ENCODE measurements at places on chromosomes 13 and 19.

DNA sequence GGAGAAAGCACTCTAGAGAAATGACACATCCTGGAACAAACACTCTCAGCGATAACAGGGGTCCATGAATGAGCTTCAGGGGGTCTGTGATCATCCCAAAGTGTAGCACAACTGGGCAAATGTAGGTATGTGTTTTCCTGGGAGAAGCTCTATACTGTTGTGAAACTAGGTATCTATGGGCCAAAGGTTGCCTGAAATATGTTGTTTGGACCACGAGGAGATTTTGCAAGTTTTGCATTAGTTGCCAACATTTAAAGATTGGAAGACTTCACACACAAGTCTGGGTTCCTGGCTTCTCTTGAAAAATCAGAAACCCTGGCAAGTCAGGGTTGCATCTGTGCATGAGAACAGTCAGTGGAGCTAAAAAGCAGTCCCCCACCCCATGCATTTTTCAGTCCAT lies 26.7 kb upstream of the POU2F2 start:
- no peak for DNase-seq

DNA sequence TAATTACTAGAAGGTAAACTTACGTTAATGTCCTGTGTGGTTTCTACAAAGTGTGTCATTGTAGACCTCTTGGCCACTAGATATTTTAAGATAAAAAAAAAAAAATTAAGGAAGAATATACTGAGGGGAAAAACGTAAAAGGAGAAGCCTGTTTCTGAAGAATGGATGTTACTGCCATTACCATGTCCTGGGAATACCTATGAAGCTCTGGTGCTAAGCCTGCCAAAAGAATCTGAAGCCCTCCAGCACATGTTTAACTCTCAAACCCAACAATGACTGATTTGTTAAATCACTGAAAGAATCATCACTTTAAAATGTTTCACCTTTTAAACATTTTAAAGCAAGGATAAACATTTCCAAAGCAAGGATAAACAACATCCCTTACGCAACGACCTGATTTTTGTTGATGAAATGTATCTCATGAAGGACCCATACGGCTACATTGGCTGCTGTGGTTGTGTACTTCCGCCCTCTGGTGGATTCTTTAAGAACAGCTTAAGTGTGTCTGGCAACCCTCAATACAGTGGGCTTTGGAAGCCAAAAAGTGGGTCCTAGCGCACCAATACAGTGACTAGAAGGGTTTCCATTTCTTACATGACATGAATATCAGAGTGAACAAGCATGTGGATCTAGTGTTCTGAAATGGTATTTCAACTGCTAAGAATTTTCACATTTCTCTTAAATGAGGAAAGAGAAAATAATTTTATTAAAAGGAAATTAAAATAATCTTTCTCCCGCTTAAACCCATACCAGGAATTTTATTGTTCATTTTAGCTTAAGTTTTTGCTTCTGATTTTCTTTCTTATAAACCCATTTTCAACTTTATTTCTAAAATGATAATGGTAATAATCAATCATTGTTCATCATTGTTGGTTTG lies 74.5 kb upstream of the RAP2A start:
- peak; percentile 72 for DNase-seq

- DNase-seq: peak; percentile 88
Measured at GRCh38 chr13:110023729-110024644, 237.6 kb upstream of the IRS2 start.

GRCh38 chr19:39166571-39167391 lies 30.0 kb upstream of the NCCRP1 start:
- peak; percentile 33 for DNase-seq

DNA sequence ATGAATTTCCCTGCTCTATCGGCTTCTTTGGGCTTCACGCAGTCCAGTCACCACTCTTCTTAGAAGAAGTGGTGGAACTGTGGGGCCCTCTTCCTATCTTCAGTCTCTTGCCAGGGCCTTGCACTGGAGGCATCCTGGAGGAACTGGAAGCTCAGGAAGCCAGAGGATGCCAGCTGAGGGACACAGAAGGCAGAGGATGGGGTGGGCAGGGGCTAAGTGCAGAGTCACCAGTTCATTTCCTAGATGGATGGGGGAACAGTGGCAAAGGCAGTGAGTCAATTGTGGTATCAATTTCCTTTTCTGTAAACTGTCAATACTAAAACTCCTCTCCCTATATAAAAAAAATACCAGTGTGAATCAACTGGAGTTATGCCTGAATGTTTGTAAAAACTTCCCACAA lies 419.7 kb downstream of the KLF12 start:
- DNase-seq: no peak

GRCh38 chr19:1468274-1468820 lies 10.7 kb downstream of the C19orf25 start:
- no peak for DNase-seq

GRCh38 chr13:25493931-25494640 lies 122.3 kb downstream of the ATP8A2 start:
- peak; percentile 63 for DNase-seq

GRCh38 chr13:59464926-59465325 lies 698.8 kb downstream of the DIAPH3 start:
- DNase-seq: no peak

GRCh38 chr19:15297416-15298224 lies 34.7 kb downstream of the BRD4 start:
- no peak for DNase-seq

GRCh38 chr19:55654868-55655647 lies at the start of gene U2AF2:
Gene U2AF2, plus strand, starts transcription at chr19:55655035. Its CDS starts 70 bp downstream, at chr19:55655105.
- peak; percentile 94 for DNase-seq

- DNase-seq: peak; percentile 29
Measured at GRCh38 chr19:42634409-42635232, 39.9 kb upstream of the CEACAM8 start.

DNA sequence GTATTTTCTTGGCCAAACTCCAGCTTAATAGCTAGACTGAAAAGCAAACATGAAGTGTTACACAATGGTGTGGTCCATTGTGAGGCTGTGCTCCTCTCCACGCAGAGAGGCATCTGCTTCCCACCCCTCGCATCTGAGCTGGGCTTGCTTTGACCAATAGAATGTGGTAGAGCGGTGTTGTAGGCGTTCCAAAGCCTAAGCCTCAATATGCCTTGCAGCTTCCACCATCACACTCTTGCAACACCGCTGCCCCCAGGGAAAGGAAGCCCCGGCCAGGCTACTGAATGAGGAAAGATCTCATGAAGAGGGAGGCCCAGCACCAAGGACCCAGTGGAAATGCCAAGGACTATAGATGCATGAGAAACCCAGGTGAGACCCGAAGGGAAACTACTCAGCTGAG lies 9.4 kb downstream of the FLT1 start:
- DNase-seq: no peak

DNA sequence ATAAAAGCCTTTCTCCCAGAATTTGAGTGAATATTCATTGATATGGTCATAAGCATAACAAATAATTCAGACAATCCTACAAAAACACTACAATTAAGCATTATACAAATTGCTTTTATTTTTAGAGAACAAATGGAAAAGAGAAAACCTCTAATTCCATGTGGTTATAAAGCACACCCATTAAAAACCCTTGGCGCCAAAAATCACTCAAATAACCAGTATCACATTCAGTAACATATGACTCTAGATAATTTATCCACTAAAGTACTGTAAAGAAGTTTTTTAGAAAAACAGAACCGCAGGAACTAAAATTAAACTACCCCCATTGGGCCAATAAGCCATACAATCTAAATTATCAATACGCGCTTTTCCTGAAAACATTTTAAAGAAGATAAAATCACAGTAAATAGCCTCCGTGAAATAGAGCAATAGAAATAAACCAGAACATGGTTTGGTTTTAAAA lies 569 bp downstream of the LCP1 start:
- DNase-seq: no peak

GRCh38 chr19:18131841-18132596 lies 20.9 kb upstream of the PIK3R2 start:
- peak; percentile 79 for DNase-seq

DNA sequence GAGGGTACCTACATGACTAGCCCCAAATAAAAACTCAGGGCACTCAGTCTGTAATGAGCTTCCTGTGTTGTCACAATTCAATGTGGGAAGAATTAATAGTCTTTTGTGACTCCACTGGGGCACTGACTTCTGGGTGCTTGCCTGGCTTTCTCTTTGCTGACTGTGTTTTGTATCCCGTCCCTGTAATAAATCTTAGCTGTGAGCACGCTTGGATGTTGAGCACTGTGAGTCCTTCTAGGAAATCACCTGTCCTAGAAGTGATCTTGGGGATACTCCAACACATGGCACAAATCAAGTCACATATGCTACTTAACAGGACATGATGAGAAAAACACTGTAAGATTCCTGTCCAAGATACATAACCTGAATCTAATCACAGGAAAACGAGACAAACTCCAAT lies 83.0 kb downstream of the USP12 start:
- no peak for DNase-seq

DNA sequence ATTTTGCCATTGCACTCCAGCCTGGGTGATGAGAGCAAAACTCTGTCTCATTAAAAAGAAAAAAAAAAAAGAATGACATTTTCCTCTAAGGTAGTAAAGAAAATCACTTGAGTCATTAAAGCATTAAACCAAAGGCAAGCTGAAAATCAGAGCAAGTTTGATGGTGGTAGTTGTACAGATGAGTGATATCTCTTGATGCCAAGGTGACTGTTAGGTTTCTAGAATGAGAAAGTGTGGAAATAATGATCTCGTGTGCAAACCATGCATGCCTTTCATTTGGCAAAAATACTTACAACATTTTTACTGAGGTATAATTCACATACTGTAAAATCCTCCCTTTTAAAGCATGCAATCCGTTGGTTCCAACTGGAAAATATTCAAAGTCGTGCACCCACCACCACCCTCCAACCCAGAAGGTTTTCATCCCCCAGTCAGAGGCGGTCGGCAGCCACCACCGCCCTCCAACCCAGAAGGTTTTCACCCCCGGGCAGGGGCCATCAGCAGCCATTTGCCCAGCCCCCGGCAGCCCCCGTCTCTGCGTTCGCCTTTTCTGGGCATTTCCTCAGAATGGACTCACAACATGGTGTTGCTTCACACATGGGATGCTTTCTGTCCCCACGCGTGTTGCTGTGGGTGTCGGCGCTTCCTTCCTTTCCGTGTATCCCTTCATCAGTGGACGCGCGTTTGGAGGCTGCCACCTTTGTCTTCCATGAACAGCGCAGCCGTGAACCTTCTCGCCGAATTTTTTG lies 90.2 kb downstream of the ATP11A start:
- DNase-seq: no peak

DNA sequence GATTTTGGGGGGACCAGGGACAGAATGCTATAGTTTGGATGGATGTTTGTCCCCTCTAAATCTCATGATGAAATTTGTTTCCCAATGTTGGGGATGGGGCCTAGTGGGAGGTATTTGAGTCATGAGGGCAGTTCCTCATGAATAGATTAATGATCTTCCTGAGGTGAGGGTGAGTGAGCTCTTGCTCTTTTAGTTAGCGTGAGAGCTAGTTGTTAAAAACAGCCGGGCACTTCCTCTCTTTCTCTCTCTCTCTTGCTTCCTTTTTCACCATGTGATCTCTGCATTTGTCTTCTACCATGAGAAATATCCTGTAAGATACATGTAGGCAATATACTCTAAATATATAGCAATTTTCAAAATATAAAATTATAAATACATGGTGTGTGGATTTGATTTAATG lies 290.8 kb upstream of the PCDH9 start:
- DNase-seq: no peak

- DNase-seq: no peak
Measured at GRCh38 chr19:20079476-20079875, 1.7 kb downstream of the ZNF90 start.

- DNase-seq: no peak
Measured at GRCh38 chr19:7867092-7867844, 6.9 kb downstream of the PRR36 start.

GRCh38 chr19:11263726-11264125 lies 1.4 kb upstream of the DOCK6 start:
- DNase-seq: no peak

DNA sequence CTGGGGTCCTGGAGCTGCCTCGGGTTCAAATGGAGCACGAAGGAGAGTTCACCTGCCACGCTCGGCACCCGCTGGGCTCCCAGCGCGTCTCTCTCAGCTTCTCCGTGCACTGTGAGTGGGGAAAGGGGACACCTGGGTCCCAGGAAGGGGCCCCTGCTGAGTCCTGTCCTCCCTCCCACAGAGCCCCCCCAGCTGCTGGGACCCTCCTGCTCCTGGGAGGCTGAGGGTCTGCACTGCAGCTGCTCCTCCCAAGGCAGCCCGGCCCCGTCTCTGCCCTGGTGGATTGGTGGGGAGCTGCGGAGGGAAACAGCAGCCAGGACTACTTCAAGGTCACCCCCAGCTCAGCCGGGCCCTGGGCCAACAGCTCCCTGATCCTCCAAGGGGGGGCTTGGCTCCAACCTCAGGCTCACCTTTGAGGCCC lies 11.0 kb upstream of the SIGLEC11 start:
- DNase-seq: no peak

GRCh38 chr13:59495299-59495698 lies 668.4 kb downstream of the DIAPH3 start:
- DNase-seq: no peak

- DNase-seq: no peak
Measured at GRCh38 chr13:43237616-43238015, 214.2 kb downstream of the DNAJC15 start.

- DNase-seq: no peak
Measured at GRCh38 chr13:102944821-102945220, 99.0 kb downstream of the ERCC5 start.

GRCh38 chr19:6450166-6450565 lies 9.4 kb downstream of the SLC25A23 start:
- DNase-seq: no peak

- no peak for DNase-seq
Measured at GRCh38 chr19:3555653-3556422, 1.5 kb downstream of the MFSD12 start.

DNA sequence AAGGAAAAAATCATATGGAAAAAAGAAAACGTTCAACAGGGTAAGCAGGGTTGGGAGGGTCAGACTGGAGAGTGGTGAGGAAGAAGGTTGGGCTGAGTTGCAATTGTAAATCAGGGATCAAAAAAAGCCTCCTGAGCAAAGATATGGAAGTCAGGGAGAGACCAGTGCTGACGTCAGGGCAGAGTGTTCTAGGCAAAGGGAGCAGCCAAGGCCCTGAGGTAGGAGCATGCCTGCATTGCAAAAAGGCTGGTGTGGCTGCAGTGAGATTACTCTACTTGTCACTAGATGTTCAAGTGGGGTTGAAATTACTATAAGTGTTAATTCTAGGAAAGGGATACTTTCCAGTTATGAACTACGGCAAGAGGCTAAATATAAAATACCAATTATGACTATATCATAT lies 562.0 kb downstream of the MYO16 start:
- no peak for DNase-seq

- peak; percentile 94 for DNase-seq
Measured at GRCh38 chr19:54464630-54465425, 1.2 kb upstream of the LENG9 start.

GRCh38 chr13:75771818-75772217 lies 135.7 kb downstream of the LMO7 start:
- no peak for DNase-seq

Data from WERI-Rb-1 (cell line).